Nucleus accumbens (tissue), 56 donors: ENCODE measurements at places on chromosomes 1 and 21.

DNA sequence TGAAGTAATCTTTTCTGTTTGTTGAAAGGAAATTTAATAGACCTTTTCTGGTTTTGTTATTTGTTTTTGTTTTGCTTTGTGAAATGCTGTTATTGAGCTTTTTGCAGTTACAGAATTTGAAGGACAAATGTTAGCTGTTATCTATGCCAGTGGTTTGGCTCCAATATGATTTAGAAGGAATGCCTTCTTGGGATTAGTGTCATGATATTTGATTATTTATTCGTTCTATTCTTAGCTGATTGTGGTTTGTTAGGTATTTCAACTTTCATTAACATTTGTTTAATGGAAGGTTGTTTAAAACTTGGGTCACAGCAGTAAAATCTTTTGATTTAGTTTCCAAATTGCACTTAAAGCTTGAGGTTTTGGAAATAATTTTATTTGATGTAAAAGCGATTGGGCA lies 33.5 kb downstream of the ADGRL2 start:
- no peak for DNase-seq

GRCh38 chr1:200653022-200653462 lies 16.7 kb downstream of the DDX59 start:
- DNase-seq: no peak

GRCh38 chr1:15283526-15283925 lies 36.5 kb downstream of the FHAD1 start:
- DNase-seq: no peak

GRCh38 chr1:42302034-42302433 lies 33.0 kb downstream of the FOXJ3 start:
- DNase-seq: no peak

GRCh38 chr21:16573578-16573977 lies 843.8 kb downstream of the USP25 start:
- no peak for DNase-seq

- no peak for DNase-seq
Observed at GRCh38 chr1:23578997-23579363, 19.7 kb upstream of the ID3 start.

DNA sequence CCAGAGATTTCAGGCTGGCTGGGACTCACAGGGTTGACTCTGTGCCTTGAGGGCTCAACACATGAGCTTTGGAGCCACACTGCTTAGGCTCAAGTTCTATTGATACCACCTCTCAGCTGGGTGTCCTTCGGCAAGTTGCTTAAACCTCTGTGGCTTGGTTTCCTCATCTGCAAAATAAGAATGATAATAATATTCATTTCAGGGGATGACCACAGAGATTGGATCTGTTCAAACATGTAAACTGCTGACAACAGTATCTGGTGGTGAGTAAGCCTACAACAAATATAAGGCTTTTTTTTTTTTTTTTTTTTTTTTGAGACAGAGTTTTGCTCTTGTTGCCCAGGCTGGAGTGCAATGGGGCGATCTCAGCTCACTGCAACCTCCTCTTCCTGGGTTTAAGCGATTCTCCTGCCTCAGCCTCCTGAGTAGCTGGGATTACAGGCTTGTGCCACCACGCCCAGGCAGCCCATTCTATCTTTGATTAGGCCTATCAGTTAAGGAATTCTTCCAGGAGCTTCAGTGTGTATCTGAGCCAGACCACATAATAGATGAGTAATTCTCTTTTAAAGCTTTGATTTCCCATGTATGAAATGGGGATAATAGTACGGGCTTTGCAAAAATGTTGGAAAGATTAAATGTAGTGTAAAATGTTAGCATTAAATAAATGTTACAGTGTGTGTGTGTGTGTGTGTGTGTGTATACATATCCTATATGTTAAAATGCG lies 437.6 kb downstream of the PRDM2 start:
- no peak for DNase-seq

GRCh38 chr21:42102991-42103390 lies 31.9 kb downstream of the UMODL1 start:
- no peak for DNase-seq

DNA sequence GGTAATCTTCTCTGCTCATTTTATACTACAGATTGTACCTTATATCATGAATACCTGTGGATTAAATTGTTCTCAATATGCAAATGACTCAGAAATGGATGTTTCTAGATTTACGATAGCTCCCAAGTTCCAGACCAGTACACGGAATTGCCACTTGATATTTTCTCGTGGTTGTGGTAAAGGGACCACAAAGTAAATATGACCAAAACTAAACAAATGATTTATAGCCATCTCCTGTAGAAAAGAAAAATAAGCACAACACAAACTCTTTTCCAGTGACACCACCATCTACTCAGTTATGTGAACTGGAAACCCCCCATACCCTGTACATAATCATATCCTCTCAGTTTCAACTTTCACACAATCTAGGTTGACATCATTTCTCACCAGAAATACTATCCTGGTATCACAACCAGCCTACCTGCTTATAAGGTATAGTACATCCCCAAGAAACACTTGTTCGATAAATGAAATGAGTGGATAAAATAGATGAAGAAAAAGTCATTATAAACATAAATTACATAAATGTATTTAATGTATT lies 172.3 kb downstream of the ADGRL4 start:
- no peak for DNase-seq

DNA sequence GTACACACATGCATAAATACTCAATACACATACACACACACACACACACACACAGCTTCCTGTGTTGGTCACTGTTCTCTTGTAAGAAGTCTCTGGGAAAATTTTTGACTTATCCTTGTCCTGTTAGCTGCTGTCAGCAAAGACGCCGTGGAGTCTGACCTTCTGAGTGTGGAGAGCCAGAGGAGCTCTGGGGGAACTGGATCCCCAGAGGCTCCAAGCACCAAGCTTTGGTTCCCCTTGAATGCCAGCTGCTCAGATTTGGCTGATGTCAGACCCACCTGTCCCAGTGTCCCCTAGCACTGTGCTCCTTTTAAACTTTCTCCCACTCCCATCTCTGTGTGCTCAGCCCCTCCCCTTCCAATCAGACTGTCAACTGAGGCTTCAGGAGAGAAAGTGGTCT lies 319.1 kb downstream of the CAMTA1 start:
- DNase-seq: no peak

- no peak for DNase-seq
Observed at GRCh38 chr21:14353231-14353630, 29.7 kb downstream of the HSPA13 start.

DNA sequence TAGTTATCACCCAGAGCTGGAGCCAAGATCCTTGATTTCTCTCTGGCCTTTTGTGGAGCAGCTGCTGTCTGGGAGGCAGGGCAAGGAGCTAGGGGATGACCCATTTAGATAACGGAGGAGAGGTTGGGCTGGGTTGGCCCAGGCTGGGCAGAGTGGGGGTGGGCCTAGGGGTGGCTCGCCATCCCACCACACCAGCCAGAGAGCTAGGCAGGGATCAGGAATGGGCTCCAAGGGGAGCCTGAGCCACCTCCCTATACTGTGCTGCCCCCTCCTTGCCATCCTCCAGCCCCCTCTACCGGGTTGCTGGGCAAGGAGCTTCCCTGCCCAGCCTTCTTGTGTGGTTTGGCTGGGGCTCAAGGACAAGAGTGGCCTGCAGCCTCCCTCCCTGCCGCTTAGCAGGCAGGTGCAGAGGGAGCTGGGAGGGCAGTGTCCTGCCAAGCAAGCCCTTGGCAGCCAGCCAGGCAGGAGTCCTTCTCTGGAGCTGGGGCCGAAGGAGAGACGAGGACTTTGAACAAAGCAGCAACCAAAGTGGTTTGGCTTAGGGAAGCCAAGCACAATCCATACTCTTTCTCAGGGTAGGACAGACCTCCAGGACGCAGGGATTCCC lies 4.1 kb downstream of the NUAK2 start:
- DNase-seq: peak; percentile 44

DNA sequence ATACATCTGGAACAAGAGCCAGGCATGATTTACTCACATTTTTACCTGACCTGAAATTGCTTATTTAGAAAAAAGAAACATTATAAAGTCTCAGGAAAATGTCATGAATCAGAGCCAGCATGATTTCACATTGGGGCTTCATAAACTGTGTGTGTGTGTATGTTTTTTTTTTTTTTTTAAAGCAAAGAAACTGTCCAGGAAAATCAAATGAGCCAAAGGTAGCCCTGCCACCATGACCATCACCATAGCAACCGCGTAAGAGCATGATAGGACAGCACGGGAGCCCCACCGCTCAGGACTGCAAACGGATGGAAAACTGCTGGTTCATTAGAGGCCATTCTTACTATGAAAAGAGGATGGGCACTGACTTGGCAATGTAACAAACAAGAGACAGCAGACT lies 139.2 kb downstream of the NTMT2 start:
- DNase-seq: no peak

DNA sequence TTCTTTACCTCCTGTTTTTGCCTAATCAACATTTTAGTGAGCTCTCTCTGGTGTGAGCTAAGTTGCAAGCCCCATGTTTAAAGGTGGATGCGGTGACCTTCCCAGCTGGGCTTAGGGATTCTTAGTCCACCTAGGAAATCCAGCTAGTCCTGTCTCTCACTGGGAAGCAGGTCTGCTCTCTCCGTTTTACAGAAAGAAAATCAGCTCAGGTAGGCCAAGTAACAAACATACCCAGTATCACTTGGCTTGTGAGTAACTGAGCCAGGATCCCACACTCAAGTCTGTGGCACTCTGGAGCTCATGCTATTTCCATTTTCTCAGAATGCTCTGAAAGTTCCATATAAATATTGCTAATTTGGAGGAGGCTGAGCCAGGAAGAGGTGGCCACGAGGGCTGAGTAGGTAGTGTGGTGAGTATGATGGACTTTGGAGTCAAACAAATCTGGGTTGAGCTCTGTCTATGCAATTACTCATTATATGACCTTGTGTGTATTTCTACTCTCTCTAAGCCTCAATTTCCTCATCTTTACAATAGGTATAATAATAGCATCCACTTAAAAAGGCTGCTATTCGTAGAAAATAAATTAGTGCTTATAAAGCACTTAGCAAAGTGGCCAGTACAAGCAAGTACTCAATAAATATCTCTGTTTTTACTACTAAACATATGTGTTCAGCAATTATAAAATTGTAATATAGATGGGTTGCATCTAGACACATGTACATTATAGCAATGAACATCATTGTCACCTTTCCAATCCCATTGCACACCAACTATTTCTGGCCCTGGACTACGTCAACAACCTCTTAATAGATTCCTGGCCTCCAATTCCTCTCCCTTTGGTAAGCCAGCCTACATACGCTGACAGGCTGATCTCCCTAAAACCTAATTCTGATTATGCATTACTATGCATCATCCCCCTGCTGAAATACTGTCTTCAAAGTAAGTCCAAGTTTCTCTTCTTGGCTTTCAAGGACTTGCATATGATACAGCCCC lies 32.7 kb upstream of the DHCR24 start:
- no peak for DNase-seq
